ENCODE measurements at places on chromosomes 1 and 21.
A peak's percentile ranks its signal among the peaks of the same experiment; 100 is the strongest.

DNA sequence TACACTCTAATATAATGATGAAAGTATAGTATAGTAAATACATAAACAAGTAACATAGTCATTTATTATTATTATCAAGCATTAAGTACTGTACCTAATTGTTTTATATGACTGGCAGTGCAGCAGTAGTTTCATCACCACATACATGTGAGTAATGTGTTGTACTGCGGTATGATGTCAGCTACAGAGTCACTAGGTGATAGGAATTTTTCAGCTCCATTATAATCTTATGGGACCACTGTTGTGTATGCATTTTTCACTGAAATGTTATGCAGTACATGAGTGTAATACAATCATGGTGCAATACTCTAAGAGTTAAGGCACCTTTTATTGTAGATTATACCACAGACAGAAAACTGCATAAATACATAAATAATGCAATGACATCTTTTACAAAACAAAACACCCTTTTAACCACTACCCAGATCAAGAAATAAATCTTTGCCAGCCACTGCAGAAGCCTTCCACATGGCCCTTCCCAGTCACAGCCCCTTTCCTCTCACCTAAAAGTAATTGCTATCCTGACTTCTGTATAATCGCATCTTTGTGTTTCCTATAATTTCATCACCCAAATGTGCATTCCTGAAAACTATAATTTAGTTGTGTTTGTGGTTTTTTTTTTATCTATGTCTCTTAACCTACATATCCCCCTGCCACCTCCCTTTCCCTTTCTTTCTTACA is 16.3 kb downstream of the ABCD3 start:
- no peak for DNase-seq

- no peak for DNase-seq
Measured at GRCh38 chr1:203274603-203275381, 30.5 kb upstream of the BTG2 start.

GRCh38 chr1:101394041-101394440 is 157.2 kb downstream of the S1PR1 start:
- DNase-seq = no peak

- no peak for DNase-seq
Measured at GRCh38 chr1:25145775-25146393, 86.4 kb downstream of the SYF2 start.

DNA sequence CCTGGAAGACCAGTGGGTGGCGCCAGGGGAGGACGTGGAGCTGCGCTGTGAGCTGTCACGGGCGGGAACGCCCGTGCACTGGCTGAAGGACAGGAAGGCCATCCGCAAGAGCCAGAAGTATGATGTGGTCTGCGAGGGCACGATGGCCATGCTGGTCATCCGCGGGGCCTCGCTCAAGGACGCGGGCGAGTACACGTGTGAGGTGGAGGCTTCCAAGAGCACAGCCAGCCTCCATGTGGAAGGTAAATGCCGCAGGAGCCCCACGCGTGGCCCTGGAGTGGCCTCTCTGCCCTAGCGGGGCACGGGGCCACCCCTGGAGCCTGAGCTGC is 75.2 kb downstream of the OBSCN start:
- no peak for DNase-seq

GRCh38 chr1:36208978-36209703 is 15.1 kb upstream of the THRAP3 start:
- DNase-seq = no peak

GRCh38 chr1:100582943-100583342 is 45.0 kb downstream of the GPR88 start:
- DNase-seq = no peak

DNA sequence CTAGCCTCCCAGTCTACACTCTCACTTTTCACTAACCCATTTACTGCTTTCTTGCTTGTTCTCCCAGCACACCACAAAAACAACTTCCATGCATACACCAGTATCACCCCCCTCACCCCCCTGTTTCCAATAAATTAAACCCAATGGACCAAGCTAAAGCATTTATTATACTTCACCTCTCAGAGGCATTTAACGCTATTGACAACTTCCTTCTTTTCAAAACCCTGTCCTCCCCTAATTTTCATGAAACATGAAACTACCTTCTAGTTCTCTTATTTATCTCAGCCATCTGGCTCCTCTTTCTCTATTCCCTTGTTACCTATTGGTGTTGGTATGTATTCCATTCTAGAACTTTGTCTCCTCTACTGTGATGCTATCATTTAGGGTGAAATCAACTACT is 32.3 kb downstream of the PTPRC start:
- no peak for DNase-seq

DNA sequence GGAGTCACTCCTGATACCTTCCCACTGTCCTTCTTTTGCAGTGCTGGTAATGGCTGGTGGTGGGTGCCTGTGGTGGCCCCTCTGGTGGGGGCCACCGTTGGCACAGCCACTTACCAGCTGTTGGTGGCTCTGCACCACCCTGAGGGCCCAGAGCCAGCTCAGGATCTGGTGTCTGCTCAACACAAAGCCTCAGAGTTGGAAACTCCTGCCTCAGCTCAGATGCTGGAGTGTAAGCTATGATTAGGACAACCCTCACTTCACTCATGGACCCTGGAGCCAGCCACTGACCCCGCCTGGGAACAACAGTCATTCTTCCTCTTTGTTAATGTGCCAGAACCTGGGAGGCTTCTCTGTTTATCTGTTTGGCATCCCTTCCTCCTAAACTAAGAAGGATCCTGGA is 1.1 kb upstream of the ATP8B2 start:
- DNase-seq = no peak

DNA sequence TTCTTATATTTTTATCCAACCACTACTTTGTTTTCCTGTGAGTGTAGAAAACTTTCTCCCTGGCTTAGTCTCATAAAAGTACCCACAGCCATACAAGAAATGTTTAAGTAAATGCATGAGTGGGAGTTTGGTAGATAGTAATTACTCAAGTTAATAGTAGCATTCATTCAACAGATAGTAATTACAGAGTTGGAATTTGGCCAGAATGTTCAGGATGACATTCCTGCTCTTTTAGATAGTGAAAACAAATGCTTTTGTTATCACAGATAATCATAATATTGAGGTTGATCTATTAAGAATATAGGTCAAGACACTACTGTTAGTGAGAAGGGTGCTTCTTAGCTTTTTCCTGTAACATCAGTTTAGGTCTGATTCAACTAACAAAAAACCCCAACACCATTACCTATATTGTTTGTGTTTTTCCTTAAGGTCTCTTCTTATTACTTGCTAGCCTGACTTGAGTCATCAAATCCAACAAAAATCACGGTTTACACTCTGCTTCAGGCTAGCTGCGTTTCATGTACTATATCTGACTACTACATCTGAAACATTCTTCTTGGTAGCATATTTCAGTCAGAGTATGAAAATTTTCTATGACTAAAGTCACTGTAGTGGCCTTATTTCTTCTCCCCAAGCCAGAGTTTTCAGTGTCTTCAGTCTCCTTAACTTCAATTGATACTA is 163.7 kb downstream of the HS2ST1 start:
- DNase-seq = no peak

DNA sequence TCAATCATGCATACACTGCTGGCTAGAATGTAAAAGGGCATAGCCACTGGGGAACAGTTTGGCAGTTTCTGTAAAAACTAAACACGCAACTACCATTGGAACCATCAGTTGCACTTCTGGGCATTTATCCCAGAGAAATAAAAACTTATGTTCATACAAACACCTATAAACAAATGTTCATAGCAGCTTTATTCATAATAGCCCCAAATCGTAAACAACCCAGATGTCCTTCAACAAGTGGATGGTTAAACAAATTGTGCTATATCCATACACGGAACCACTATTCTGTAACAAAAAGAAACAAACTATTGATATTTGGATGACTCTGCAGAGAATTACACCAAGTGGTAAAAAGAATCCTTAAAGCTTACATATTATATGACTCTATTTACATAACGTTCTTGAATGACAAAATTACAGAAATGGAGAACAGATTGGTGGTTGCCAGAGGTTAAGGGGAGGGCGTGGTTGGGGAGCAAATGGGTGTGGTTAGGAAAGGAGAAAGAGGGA is 22.8 kb downstream of the LACTBL1 start:
- no peak for DNase-seq

- DNase-seq = no peak
Measured at GRCh38 chr1:64569411-64569810, 99.5 kb downstream of the CACHD1 start.

- no peak for DNase-seq
Measured at GRCh38 chr1:206521127-206521526, 13.8 kb downstream of the RASSF5 start.

GRCh38 chr1:175237389-175237788 is 44.8 kb upstream of the KIAA0040 start:
- no peak for DNase-seq

- DNase-seq = no peak
Measured at GRCh38 chr1:84450910-84451309, 28.2 kb upstream of the RPF1 start.

DNA sequence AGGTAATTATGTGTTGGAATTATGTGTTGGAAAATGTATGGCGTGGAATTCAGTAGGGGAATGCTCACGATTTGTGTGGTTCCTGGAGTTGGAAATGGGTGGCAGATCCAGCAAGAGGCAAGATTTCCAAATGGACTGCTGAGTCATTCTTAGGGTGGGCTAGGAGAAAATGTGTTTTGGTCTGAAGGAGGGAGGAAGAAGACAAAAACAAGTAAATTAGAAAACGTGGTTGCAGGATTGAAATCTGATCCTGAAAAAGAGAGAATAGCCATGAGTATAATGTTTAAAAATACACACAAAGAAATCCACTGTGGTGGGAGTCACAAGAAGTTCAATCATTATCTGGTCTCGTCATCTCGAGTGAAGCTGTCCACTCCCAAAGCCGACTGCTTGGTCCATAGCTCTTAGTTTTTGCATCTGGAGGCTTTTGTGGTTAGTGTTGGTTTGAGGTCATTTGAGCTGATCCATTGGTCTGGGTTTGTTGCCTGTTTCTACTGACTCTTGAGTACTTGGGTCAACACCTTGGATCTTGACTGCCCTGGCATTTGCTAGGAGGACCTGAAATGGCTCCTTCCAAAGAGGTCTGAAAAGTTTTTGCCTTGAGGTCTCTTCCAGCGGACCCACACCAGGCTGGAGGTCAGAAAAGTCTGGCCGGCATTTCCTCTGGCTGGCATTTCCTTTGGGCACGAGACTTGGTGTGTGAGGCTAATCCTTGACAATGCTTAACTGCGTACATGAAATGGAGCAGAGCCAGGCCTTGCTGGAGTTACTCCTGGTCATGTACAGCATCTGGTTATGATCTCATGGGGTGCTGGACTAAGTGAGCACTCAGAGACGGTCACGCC is 9.2 kb downstream of the MX2 start:
- DNase-seq = no peak

DNA sequence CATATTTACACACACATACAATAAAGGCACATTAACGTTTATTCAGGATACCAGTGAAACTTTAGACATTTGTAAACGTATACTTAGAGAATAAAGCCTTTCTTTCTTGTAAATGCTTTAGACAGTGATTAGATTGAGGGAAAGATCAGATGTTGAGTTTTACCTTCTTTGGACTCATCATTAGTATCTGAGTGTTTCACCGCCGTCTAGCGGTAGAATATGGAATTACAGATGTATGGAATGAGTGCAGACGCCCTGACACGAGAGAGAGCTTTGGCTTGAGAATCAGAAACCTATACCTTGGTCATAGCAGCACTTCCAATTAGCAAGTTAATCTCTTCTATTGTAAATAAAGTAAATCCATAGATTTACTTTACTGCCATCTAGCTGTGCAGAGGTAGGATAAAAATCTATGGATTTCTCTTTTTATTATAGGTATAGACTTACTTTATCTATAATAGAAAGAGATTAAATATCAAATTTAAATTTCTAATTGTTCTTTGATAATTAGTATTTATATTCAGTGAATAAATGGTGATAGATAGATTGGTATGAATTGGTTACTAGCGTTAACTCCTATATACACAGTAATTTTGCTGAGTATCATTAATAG is 12.6 kb downstream of the FLG2 start:
- DNase-seq = peak; percentile 25

GRCh38 chr1:208598021-208598420 is 353.8 kb upstream of the PLXNA2 start:
- DNase-seq = no peak

DNA sequence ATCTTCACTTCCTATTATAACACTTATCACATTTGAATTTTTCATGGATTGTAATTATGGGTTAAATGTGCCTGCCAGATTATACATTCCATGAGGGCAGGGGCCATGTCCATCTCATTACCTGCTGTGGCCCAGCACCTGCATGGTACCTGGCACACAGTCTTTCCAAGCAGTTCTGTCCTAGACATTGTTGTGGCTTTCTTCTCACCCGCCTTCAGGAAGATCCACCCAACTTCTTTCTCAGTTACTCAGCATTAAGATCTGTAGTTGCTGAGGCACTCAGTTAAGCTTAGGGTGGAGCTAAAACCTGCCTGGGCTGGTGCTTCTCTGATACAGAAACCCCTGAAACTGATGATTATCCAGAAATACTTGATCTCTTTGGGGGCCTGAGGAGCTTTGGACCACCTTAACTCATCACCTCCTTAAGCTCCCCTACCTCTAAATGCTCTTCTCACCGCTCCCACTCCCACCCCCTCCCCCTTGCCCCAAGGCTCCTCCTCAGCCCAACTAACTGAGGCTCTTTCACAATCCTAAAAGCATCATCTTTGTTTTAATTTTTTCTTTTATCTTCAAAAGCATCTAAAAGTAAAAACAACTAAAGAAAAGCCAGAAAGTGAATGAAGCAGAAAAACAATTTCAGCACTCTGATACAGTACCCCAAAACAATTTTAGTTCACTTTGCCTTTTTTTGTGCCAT is 190.6 kb downstream of the FGGY start:
- no peak for DNase-seq

GRCh38 chr1:77412069-77412819 is 130.4 kb downstream of the AK5 start:
- no peak for DNase-seq

DNA sequence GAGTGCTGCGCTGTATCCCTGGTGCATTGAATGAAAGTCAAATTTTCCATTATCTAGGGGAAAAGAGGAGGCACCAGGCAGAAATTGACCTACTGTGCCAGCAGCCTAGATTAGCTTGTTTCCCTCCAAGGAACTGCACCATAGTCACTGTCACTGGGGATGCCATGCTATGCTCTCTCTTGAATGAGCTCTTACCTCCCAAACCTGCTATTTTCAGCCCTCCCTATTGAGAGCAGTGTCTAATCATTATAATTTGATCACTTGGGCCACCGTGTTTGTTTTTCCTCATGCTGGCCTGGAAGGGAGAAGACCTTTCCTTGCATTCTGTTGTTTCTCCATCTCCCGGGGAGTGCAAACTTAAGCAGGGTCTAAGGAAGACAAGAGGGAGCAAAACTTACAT is 492.9 kb downstream of the SIPA1L2 start:
- no peak for DNase-seq

DNA sequence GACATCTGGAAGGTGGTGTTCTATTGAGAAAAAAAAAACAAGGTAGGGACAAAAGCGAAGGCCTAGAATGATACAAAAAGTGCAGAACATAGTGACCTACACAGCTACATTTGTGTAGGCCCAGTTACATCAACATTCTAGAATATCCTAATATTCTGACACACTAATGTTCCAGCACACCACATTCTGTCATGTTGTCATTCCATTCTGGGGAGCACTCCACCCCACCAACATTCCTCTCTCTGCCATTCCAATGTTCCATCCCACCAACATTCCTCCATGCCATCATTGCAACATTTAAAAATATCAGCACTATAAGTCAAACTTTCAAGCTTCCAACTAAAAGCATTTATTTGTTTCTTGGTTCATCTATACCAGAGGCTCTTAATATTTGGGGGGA is 28.5 kb downstream of the COA7 start:
- DNase-seq = no peak
